Stimulated activated CD8-positive, alpha-beta memory T cell treated with anti-CD3 and anti-CD28 coated beads, Interleukin-15, amount 100 ng/mL, for 1 hour (primary cell): ENCODE measurements at places on chromosomes 12 and 14.

DNA sequence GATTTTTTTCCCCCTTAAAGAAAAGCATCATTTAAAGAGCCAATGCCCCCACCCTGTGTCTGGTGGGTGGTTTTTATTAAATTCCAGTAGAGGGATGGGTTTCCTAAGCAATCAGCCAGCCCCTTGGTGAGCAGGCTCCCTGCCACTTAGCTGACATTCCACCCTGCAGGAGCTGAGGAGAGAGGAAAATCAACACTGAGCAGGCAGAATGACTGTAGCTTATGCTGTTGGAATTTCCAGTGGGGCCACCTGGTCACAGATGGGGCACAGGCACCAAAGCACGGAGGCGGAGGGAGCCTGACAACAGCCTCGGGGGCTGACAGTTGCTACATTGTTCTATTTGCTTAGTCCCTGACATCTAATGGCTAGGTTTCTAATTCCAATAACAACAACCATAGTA lies 127.7 kb downstream of the TMEM30B start:
- DNase-seq = no peak

DNA sequence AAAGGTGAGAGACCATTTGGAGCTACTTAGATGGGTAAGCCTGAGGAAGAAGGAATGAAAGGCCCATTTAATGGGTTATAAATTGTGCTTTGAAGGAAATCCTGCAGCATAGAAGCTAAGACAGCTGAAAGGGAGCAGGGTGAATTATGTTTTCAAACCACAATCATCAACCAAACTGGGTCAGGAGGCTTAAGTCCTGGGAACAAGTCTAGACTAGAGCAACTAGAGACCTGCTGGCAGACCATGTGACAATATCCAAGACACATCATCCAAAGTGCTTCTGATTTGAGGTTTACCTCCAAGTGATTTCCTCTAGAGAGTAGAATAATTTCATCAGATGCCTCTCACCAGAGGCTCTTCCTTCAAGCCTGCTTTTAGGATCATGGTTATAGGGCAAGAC lies 53.7 kb downstream of the MAP3K9 start:
- no peak for DNase-seq

GRCh38 chr12:51621156-51621922 lies 30.3 kb downstream of the SCN8A start:
- DNase-seq = no peak

DNA sequence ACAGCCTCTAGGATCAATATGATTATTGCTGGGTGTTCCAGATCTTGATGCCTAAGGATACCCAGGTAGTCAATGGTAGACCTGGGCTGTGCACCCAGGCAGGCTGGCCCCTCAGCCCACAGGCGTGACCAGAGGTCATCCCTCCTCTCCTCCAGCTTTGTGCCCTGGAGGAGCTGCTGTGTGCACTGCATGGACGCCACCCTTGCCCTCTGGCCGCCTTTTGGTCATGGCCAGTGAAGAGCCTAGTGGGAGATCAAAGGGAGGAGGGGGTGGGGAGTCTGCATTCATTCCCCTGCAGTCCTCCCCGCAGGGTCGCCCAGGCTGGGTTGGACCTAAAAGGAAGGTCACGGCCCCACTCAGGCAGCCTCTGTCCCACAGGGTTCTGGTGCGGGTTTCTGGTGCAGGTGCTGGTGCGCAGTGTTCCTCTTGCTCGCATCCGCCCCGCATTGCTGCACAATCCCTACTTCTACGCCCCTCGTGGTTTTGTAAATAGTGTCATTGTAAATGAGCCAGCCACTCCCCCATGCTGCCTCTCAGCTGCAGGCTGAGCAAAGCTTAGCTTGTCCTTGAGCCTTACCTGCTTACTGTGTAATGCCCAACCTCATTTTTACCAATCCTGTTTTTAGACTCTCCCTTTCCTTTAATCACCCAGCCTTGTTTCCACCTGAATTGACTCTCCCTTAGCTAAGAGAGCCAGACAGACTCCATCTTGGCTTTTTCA lies 55.3 kb downstream of the PSMA6 start:
- DNase-seq = no peak

DNA sequence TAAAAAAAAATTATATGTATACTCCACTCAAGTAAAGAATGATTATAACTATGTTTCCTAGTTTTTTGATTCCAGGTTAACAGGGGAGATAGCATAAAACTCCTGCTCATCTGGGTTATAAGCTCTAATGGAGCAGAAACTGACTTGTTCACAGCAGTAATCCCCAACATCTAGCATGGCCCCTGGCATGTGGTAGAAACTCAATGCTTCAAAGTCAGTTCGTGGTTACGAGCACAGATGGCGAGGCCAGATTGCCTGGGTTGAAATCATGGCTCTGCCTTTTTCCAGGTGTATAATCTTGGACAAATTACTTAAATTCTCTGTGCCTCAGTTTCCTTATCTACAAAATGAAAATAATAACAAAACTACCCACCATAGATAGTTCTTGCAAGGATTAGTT lies 183.8 kb downstream of the TTC7B start:
- DNase-seq = no peak

DNA sequence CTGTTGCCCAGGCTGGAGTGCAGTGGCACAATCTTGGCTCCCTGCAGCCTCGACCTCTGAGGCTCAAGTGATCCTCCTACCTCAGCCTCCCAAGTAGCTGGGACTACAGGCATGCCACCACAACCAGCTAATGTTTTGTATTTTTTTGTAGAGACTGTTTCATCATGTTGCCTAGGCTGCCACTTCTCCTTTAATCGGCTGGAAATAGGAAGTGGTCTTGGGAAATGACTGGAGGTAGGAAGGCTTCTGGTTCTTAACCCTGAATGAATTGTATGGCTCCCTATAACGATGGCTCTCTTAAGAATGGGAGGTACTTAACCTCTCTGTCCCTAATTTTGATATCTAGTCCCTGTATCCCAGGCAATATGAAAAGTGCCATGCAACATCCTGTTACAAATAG lies 113.9 kb upstream of the USP15 start:
- no peak for DNase-seq

DNA sequence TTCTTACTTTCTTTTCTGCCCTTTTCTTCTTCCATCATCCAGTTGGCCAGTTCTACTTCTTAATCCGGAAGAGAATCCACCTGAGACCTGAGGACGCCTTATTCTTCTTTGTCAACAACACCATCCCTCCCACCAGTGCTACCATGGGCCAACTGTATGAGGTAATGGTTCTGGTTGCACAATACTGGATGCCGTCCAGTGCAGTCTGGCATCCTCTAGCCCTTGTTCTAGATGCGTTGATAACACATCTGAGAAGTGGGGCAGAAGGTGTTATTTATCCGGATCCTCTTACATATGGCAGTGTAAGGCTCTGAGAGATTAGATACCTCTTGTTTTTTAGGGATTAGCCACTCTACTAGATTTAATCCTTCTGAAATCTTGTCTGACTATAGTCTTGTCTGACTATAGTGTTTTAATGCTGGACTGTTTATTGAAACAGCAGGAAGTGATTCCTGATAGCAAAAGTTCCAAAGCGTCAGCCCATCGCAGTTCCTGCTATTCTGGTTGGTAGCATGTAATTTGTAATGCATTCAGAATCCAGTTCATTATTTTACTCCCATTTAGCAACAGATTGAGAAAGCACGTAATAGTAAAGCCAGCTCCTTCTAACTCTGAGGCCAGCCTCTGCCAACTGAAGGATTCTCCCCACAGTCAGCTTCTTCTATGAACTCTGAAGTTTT lies 7.9 kb downstream of the GABARAPL1 start:
- DNase-seq = no peak

GRCh38 chr14:36834293-36834692 lies 172.6 kb downstream of the PAX9 start:
- no peak for DNase-seq

- DNase-seq = no peak
Measured at GRCh38 chr12:110345963-110346362, 57.5 kb downstream of the ANAPC7 start.

DNA sequence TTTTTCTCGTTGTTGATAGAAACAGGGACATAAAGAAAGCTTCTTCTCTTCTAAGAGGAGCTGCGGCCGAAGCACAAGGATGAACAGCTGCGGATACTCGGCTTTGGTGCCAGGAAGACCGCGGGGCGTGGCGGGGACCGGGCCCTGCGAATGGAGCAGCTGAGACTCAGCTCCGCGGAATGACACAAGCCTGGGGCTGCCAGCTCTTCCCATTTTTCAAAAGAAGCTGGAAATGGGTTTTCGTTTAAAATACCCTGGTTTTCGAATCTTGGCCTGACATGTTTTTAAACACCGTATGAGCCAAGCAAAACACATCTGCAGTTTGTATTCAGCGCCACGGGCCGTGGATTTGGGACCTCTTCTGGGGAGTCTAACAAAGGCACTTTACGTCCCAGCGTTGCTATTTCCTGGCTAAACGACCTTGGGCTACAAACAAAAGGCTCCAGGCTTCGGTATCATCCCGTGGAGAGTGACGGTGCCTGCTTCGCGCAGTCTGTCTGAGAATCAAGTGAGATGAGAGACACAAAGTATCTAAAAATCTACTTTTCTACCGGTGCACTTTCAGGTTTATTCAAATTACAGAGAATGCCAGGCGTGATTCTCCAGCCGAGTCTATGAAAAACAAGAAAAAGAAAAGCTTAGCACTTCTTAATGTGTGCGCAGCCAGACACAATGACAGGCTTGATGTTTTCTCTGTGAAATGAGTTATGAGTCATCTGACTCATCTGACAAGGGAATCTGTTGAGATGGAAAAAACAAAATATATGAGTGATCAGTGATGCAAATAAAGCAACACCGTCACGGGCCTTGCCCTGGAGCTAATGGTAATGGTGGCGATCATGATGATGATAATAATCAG lies 114.0 kb upstream of the TMEM132D start:
- no peak for DNase-seq

GRCh38 chr14:93955850-93956481 lies 20.4 kb downstream of the ASB2 start:
- no peak for DNase-seq

GRCh38 chr12:105417732-105418131 lies 87.2 kb downstream of the C12orf75 start:
- DNase-seq = no peak

DNA sequence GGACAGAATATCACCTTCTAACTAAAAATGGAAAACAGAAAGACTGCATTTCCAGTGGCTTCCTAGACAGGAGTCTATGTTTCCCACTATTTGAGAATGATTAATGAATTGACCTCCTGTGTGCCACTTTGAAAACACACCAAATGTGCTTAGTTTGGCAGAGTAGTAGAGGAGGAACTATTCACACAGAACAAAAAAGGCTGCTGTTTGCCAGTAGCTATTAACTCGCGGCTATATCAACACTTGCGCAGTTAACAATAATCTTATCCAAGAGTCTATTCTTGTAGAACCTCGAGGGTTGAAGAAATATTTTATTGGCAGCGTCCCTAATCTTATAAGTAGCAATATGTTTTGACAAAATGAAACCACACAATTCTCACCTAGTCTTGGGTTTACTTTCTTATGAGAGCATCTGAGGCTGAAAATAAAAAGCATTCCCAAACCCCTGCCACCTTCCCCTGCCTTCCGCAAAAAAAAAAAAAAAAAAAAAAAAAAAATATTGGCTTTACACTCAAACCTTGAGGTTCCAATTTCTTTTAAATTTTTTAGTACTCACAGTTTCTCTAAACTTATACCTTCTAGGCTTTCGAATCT lies 127.3 kb upstream of the FLRT2 start:
- DNase-seq = no peak

- DNase-seq = no peak
Measured at GRCh38 chr14:22408547-22408946, 180.5 kb downstream of the DAD1 start.

- no peak for DNase-seq
Measured at GRCh38 chr14:102738373-102739189, 38.7 kb upstream of the TRAF3 start.

DNA sequence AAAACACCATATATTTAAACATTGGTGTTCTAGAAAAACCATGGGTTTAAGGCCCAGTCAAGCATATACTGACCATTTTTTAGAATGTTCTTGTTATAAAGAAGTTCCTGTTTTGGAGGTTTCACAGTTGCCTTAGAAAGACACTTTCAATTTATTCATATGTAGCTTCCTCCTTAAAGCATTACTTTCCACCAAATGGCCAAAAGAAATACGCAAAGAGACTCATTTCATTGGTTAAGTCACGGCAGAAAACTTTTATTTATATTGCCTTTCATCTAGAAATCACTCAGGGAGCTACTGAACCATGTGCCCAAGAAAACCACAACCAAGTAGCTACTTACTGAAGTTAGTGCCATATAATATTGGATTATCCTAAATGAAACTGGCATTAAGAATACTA lies 40.0 kb downstream of the MYBPC1 start:
- no peak for DNase-seq

GRCh38 chr12:18552829-18553228 lies 185.0 kb downstream of the PLCZ1 start:
- no peak for DNase-seq

GRCh38 chr12:131591136-131591535 lies 119.8 kb upstream of the SFSWAP start:
- no peak for DNase-seq

GRCh38 chr12:71159264-71159663 lies 1.5 kb upstream of the TSPAN8 start:
- DNase-seq = no peak

GRCh38 chr12:40502322-40502721 lies 189.9 kb upstream of the CNTN1 start:
- no peak for DNase-seq

GRCh38 chr14:94180655-94181271 lies 6.6 kb downstream of the PPP4R4 start:
- DNase-seq = no peak

- DNase-seq = no peak
Measured at GRCh38 chr12:23862701-23863100, 86.8 kb downstream of the SOX5 start.

DNA sequence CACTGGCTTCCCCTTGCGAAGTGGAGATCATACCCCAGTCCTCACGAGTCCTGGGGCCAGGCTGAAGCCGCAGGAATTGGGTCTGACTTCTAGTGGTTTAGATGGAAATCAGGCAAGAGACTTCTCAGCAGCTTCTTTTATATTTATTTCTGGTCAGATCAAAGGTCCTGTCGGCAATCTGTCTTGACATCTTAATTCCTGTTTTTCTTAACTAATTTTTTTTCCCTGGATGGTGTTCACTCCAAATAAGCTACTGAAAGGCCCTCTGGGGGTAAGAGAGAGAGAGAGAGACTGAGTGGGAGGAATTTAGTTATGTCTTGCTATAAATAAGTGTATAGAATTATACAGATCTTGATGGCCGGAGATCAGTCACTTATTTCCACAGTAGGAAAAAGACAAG lies 698.7 kb upstream of the TBX3 start:
- no peak for DNase-seq

GRCh38 chr12:30047516-30048254 lies 263.9 kb upstream of the TMTC1 start:
- no peak for DNase-seq

DNA sequence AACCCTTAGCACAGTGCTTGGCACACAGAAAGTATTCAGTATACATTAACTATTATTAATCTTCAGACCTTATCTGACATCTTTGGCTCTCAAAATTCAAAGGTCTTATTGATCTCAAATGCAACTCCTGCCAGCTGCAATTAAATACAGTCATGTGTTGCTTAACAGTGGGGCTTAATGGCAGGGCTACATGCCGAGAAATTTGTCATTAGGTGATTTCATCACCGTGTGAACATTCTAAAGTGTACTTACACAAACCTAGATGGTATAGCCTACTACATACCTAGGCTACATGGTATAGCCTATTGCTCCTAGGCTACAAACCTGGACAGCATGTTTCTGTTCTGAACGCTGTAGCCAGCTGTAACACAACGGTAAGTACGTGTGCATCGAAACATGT lies 156.3 kb upstream of the TMCC3 start:
- DNase-seq = no peak
